Muscle of back (tissue), 13 donors: ENCODE measurements at places on chromosomes 6 and 20. TPM values are rescaled to one million over a fixed set of nuclear protein-coding genes. Genes with fewer than 3 reads are reported as not detected.
A peak's percentile ranks its signal among the peaks of the same experiment; 100 is the strongest.

Gene DACT2
- polyA plus RNA-seq, result 1.4 TPM

- DNase-seq, result peak; percentile 59
Measured at GRCh38 chr20:878511-879307, 37.4 kb downstream of the ANGPT4 start.

DNA sequence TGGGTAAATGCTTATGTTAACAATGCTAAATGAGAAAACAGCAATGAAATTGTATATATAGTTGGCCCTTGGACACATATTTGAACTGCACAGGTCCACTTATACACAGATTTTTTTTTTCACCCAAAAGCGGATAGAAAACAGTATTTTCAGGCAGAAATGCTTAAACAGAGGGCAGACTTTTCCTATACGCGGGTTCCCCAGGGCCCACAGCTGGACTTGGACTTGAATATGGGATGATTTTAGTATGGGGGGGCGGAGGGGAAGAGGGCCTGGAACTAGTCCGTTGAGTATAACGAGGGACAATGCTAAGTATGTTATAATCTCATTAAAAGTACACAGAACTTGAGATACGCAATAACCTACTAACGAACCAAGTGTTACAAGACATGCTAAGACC, 1.1 kb upstream of the PRSS35 start:
- no peak for DNase-seq

DNA sequence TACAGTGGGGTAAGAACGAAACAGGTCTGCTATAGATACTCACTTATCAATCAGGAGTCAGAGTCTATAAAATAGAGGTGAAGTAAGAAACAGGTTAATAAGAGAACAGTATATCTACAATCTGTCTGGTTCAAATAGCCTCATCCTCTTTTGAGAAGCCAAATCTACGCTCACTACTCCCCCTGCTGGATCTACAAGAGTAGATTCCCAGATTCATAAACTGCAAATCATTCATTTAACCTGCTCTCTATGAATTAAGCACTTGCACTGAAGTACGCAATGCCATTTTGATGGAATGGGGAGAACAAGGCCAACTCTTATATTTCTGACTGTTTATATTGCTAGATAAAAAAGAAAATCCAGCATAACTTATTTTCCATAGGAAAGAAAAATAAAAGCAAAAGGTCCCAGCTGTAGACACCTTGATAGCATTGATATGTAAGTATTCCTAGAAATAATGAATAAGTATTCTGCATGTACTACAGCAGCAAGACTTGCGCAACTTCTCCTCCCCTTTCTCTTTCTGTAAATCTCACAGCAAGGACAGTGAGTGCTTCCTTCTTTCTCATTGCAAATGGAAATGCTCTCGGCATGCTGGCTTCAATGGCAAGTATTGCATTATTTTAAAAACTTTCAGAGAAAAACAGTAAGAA, 92.3 kb downstream of the RFX6 start:
- DNase-seq, result peak; percentile 47

DNA sequence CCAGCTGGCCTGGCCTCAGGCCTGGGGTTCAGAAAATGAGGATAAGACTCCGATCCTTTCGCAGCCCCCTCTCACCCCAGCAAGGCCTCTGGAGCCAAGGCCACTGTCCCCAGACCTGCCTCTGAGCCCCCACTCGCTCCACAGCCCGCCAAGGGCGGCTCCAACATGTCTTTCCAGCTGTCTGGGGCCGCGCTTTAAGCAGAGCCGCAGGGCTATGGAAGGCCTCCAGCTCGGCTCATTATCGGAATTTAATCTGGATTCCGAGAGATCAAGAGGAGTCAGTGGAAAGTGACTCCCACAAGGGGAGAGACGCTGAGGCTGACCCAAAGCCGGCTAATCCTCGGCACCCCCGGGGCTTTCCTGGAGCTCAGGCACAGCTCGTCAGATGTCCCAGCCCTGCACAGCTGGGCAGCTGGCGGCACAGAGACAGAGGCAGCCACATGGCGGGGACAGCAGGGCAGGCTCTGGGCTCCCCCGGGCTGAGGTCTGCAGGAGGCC, 41.8 kb downstream of the BMP7 start:
- peak; percentile 85 for DNase-seq

DNA sequence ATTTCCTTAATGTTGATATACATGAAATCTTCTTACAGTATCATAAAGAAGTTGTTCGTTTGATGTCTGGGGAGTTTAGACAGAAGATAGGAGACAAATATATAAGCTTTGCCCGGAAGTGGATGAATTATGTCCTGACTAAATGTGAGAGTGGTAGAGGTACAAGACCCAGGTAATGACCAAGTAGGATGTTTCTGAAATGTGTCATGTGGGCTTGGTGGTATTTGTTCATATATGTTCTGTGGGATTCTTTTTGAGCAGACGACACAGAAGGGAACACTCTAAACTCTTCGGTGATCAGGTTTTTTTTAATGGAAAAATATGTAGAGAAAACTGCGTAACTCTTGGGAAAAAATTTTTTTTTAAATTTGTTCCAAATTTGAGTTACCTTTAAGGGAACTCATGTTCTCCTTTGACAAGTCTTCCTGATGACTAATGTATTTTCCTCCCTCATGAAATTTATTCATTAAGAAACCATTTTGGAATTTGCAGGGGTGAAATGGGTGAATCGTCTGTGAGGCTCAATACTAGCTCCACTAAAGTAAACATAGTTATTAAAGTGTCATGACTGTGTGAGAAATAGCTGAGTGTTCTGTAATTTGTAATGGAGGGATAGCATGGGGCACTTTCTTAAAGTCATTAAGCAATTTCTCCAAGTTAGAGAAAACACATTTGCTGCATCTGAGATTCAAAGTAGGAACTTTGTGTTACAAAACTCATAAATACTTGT, 100.6 kb downstream of the MAP3K4 start:
- no peak for DNase-seq

GRCh38 chr20:13298692-13299373, 77.8 kb downstream of the ISM1 start:
- DNase-seq, result no peak
